ENCODE measurements at places on chromosomes 7 and 10.

DNA sequence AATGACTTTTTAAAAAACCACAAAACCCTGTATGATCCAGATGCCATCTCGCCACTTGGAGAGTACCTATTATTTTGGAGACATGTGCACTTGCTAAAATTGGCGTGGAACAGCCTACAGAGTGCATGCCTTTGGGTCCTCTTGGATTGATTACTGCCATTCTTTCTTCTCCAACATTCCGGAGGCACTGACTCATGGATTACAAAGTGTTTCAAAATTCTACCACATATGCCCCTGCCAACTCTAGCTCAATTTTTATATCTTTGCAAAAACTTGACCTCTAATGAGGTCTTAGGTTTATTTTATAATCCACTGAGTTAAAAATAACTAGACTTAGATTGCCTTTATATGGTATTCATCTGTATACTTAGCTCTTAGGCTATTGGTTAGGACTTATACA lies 55.8 kb upstream of the KIF5B start:
- no peak for DNase-seq

GRCh38 chr7:144786079-144786478 lies 49.8 kb downstream of the TPK1 start:
- no peak for DNase-seq

GRCh38 chr10:80322711-80323110 lies 33.3 kb upstream of the MAT1A start:
- DNase-seq, result no peak

DNA sequence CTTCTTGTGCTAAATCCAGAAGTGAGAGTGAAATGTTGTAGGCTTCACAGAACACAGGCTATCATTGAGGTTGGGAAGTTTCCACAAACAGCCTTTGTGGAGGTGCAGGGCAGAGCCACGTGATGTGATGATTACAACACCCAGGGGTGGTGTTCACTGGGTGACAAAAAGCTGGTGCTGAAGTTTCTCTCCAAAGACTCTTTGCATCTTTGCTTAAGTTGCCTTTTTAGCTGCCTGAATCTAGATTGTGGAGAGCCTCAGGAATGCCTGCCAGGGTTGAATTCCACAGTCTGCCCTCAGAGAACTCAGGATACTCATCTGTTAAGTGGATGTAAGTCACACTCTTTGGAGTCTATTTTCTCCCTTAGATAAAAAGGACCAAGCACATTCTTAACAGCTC lies 56.3 kb downstream of the PLXNA4 start:
- DNase-seq, result no peak

DNA sequence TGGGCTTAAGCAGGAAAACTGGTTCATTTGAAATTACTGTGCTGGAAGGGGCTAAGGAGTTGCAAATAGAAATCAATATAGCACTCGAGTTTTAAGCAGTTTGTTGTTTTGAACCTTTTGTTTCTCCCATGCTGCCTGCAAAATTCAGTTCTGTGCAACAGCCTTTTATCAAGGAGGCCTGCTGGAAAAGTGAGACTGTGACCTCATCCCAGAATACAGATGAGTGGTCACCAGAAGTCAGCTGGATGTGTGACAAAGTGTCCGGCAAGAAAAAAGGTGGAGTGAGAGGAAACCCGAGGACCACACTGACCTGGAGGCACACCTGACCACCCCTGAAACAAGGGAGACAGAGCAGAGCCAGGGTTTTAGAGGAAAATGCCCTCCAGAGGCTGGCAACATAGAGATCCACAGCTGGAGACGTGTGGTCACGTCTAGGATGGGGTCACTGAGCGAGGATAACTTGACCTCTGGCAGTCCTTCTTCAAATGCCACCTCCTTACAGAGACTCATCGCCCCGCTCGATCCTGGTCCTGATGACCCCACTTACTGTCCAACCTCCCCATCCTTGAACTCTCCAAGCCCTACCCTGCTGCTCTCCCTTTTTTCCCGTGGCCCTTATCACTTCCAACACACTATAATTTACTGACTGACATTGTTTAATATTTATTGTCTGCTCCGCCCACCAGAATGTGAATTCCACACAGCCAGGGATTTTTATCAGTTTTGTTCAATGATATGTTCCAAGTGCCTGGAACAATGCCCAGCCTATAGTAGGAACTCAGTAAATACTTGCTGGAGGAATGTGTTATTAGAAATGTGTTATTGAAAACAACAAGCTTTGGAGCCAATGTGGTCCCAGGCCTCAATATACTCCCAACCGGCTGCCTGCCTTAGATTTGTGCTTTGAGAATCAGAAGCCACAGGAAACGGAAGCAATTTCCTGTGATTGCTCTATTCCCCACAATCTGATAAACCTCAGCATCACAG lies 243.8 kb downstream of the GLI3 start:
- no peak for DNase-seq
